ENCODE measurements at places on chromosomes 1 and 21.

DNA sequence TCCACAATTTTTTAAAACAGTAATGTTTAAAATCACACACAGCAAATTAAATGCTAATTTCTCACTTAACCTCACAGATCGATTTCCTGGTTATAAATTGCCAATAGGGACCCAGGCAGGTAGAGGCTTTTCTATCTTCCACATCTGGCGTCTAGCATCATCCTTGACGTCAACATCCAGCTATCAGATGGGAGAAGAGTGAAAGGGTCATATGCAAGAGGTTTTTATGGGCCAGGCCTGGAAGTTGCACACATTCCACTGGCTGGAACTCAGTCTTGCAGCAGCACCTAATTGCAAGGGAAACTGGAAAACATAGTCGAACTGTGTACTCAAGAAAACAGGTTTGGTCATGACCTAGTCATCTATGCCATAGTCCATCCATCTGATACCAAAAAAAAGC is 6.0 kb upstream of the EEIG2 start:
- no peak for DNase-seq

GRCh38 chr1:85554630-85555327 is 25.8 kb upstream of the CCN1 start:
- DNase-seq = no peak

- DNase-seq = no peak
Measured at GRCh38 chr1:6358144-6358624, 35.4 kb downstream of the ACOT7 start.

DNA sequence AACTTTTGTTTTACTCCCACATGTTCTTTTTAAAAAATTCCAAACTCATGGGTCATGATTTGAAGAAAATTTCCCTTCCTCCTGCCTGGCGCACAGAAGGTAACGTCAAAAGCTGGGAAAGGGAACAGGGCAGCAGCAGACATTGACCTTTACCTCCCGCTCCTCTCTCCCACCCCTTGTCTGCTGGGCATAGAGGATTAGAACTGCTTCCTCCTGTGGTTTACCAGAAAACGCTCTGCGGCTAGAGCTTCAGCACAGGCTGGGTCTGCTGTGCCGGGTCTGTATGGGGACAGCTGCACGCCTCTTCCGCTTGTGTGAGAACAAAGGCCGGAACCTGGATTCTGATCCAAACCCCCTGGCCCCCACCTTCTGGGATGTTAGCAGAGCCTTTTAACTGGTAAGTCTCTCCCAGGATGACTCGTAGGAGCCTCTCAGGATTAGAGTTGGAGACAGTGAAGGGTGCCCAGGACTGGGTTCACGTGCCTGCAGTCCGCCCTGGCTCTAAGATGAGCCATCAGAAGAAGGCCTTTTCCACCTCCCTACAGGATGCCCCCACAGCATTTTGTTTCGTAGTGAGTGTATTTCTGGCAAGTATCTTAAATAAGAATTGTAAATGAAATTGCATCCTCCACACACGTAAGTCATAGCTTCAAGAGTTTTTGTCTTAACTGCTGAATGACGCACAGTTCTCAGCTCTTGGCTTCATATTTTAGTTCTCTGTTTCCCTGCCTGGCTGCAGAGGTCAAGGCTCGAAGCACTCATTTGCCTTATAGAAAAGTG is 5.2 kb downstream of the H6PD start:
- peak; percentile 43 for DNase-seq

DNA sequence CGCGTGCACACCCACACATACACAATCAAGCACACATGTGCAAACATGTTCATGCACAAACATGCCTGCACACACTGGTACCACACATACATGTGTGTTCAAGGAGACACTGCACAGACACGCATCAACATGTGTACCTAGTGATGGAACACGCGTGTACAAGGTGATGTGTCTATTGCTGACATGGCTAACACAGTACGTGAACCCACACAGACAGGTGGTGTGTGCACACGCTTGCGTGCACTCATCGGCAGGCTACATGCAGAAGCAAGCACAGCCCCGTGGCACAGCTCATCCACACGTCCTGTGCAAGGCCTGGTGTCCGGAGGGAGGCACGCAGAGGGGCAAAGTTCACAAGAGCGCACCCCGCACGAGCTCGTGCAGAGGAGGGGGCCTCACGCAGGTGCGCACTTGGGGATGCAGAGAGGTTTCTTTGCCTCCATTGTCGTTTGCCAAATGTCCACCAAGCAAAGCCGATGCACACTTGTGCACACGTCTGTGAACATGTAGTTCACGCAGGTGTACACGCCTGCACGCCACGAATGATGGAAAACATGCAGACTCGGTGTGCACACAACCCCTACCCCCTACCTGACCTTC is 969 bp downstream of the ACAP3 start:
- no peak for DNase-seq

DNA sequence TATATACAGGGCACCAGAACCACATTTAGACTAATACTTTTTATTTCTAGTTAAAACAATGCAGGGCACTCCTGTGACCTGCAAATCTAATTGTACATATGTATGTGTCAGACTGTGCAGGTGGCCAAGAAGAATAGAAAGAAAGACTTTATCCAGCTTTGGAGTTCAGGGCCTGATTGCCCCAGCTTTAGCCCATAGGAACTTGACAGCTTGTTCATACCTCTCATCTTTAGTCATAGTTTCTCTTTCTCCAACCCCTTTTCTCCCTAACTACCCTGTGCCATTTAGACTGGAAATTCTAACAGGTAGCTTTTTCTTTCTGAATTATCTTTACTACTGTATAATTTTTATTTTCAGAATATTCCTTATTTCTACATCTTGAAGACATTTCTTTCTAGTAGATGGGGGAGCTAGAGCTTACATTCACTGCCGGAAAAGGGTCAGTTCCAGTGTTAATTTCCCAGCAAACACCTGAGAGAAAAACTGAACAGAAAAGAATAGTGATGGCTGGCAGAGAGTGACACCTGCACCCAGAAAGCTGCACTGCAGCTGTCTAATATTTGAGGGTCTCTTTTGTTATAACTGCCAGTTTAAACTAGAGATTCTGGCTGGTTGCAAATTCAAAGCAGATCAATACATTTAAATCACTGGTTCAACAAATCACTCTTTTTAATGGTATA is 8.4 kb downstream of the YBX1 start:
- no peak for DNase-seq

DNA sequence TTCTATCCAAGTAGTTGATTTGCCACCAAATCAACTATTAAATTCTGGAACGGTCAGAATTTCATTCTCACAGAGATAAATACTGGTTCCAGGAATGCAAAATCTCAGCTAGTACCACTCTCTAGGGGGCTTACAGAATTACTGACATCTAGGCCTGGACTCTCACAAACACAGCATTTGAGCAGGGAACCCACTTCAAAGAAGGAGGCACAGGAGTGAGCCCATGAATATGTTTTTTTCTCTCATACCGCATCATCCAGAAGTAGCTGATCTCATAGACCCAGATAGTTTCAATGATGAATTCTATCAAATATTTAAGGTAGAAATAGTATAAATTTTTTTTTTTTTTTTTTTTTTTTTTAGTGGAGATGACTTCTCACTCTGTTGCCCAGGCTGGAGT is 32.1 kb downstream of the S1PR1 start:
- no peak for DNase-seq
